NCI-H1048 (cell line): ENCODE measurements at places on chromosomes 16 and 17.

DNA sequence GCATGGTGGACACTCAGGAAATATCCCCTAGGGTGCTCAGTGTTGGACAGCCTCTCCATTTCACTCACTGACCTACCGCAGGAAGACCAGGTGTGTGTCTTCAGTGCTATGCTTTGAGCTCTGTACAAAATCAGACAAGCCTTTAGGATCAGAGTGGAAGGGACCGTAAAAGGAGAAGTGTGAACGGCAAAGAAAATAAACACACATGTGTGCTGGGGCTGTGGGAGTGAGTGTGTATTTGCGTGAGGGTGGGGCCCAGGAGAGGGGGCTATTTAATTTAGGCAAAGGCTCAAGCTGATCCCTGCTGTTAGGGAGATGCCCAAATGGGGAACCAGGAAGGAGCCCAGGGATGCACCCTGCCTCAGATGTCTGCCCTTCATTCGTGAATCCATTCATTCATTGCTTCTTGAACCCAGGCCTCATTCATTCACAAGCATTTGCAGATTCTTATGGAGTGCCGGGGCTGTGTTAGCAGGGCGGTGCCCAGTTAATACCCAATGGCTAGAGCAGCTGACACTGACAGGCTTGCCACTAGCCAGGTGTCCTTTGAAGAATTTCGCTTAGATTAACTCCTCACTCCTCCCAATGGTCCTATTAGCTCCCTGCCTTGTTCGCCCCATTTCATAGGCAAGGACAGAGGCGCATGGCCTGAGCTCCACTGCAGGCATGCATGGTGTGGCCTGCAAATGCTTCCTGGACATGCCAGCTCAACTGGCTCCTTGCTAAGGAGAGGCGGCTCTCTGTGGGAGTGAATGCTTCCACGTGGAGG is 296.7 kb upstream of the FOXF1 start:
- no peak for DNase-seq

DNA sequence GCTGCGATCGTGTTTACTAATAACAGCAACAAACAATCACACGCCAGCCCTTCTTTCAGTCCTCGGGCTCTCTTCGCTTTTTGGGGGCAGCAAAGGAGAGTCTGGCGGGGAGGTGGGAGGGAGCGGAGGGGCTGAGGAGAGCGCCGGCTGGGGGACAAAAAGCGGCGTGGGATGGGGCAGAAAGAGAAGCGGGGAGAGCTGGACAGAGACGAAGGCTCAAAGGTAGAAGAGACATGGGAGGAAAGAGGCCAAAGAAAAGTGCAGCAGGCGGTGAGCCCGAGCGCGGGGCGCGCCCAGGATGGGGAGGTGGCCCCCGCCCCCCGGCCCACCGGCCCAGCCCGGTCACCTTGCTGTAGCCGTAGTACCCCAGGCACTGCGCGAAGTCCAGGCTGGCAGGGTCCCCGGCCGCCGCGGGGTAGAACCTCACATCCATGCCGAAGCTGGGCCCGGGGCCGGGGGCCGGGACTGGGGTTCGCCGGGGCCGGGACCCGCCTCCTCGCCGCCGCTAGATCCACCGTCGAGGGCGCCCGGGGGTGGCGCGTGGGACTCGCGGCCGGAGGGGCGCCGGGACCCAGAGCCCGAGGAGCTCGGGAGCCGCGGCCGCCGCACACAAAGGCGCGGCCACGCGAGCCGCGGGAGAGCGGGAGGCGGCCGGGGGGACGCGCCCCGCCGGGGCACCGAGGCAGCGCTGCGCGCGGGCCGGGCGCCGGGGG is 496 bp downstream of the TOX3 start:
- no peak for DNase-seq

DNA sequence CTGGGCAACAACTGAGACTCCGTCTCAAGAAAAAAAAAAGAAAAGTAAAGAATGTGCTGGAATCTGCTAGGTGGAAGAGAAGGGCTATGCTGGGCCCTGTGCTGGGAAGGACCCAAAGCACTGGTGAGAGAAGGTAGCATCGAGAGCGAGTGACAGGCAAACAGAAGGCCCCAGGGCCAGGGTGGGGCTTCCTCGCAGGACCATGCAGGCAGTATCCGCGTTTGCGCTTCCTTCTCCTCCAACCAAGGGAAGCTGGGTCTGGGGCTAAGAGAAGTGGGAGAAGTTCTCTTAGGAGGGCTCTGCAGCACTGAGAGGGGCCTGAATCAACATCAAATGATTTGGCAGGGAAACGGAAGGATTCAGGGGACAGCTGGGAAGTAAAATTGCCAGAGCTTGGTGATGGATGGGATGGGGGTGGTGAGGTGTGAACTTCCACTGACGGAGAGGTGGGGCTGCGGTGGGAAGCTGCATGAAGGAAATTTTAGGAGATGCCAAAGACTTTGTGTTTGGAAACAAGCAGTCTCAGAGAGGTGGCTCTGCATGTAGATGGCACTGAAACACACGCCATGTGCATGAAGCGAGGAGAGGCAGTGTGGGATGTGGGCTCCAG is 5.2 kb upstream of the ECI1 start:
- DNase-seq = no peak

DNA sequence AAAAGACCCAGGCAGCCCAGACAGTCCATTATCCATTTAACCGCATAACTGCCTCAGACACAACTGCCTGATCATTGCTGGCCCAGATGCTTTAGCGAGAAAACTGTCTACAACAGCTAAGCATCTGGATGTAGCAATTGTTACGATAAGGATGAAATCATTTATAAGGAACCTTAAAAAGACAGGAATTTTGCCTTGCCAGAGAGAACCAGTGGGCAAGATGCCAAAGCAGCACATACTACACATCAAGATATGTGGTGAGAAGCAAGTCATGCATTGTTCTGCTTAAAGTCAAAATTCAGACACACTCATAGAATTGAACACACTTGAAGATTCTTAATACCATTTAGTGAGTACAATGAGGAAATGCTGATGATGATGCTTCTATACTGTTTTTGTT is 1525.3 kb downstream of the CDH8 start:
- DNase-seq = no peak

DNA sequence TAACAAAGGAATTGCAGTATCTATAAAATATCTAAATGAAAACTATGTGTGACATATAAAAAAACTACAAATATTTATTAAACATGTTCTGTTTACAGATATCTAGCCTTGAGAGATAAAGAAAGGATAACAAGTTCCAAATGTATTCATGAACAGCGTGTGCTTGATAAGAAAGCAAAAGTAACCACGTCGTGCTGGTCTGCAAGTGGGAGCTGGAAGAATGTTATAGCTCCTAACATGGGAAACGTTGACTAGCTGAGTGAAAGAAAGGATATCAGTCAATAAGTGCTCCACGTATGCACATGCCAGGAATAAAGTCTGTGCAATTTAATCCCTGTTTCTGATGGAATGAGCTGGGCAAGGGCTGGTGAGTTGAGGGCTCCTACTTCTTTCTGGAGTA is 71.2 kb upstream of the CDYL2 start:
- DNase-seq = no peak

- DNase-seq = no peak
Measured at GRCh38 chr16:88982286-88983084, 5.5 kb upstream of the CBFA2T3 start.

- DNase-seq = no peak
Measured at GRCh38 chr17:8016632-8017424, 14.4 kb downstream of the GUCY2D start.

DNA sequence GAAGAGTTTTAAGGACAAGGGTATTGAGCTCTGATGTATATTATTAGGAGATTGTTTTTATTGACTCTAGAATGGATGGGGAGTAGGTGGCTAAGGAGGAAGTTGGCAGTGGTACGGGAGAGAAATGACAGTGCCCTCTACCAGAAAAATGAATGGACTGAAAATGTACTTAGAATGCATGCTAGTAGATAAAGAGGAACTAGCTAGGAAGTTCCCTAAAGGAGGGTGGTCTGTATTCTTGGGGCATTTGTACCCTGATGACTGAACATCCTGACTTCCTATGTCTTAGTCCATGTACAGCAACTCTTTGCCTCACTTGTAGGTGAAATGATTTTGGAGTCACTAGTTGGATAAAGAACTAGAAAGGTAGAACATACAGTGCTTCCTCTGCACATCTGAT is 581.5 kb upstream of the RBFOX1 start:
- no peak for DNase-seq

GRCh38 chr16:2160915-2161551 is 5.5 kb downstream of the TRAF7 start:
- no peak for DNase-seq

DNA sequence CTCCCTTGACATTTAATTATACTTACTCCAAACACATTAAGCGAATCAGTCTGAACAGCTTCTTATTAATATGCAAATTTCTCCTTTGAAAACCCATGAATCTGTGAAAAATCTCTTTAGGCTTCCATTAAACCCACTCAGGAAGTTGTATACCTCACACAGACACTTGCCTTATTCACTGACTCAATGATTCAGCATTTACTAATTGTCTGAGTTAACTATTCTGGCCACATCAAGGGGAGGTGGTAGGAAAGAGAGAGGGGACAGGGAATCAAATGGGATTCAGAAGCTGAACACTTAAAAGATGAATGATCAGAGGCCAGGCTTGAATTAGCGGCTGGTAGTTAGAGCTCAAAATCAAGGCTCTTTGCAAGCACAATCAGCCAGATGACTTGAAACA is 70.0 kb downstream of the HS3ST3A1 start:
- DNase-seq = no peak

DNA sequence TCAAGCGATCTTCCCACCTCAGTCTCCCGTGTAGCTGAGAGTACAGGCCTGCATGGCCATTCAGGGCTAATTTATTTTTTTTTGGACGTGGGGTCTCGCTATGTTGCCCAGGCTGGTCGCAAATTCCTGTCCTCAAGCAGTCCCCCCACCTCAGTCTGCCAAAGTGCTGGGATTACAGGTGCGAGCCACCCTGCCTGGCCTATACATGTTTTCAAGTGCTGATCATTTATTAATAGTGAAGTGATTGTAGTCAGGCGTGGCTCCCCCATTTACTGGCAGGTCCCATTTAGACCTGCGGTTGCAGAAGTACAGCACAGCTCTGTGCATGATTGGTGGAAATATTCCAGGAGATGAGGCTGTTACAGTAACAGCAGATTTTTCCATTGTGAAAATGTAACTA is 8.4 kb downstream of the FOXK2 start:
- DNase-seq = no peak

GRCh38 chr16:5906351-5906750 is 808.8 kb upstream of the EEF2KMT start:
- DNase-seq = no peak

DNA sequence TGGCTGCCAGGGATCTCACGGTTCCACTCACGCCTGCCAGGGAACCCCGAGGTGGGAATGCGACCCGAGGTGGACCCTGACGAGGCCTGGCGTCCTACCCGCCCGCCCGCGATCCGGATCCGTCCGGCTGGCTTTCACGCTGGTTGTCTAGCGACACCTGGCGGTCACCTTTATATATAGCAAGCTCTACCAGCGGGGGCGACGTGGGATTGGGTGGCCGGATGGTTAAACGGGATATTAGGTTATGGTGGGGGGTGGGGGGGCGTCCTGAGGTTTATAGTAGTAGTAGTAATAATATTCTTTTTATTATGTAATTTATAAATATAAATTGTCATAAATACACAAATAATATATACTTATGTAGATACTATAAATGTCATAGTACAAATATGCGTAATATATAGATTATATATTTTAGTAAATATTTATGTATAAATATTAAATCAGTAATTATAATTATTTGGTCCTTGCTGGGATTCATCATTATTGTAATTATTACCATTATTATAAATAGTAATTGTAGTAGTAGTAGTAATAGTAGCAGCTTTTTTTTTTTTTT is 136.9 kb downstream of the KCNJ12 start:
- DNase-seq = peak; percentile 63

GRCh38 chr16:19001788-19002187 is 18.1 kb downstream of the TMC7 start:
- no peak for DNase-seq

DNA sequence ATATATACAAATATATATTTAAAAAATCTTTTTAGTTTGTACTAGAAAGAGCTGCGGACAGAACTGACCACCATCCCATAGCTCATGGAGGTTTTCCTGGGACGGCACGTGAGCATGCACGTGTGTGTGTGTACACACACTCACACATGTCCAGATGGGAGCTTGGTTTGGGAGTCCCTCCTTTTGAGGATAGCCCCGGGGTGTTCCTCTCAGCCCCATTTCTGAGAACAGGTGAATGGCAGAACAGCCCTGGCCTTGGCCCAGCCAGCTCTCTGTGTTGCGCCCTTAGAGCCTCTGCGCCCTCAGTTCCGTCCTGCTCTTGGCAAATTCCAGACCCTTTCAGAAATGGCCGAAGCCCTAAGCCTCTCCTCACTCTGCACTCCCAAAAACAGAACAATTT is 70.1 kb downstream of the AMFR start:
- DNase-seq = no peak

DNA sequence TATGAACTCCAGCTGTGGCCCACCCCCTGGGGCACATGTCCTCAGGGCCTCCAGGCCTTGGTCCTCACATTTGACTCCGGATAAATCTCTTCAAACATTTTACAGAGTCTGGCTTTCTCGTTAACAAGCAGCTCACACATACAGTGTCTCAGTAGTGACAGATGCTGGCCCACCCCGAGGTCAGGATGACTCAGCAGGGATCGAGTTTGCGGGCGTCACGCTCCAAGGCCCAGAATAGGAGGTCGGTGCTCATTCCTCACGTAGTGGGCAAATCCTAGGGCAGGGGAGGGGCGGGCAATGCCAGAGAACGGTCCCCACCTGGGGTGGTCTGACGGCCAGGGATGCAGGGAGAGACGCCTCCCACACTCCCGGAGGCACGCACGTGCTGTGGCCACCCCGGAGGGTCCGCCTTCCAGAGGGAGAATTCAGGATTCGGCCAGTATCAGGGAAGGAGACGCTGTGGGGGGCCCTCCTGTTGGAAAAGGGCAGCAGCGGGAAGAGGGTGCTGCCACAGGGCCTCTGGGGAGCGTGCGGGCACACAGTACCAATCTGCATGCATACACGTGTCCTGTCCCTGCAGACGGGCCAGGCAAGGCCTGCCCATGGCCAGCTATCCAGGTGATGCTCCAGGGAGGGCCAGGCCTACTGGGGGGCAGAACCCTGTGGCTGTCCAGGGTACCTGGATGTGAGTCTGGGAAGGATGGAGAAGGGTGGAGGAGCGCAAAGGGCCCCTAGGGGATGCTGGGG is 8.6 kb downstream of the SLC7A5 start:
- no peak for DNase-seq

DNA sequence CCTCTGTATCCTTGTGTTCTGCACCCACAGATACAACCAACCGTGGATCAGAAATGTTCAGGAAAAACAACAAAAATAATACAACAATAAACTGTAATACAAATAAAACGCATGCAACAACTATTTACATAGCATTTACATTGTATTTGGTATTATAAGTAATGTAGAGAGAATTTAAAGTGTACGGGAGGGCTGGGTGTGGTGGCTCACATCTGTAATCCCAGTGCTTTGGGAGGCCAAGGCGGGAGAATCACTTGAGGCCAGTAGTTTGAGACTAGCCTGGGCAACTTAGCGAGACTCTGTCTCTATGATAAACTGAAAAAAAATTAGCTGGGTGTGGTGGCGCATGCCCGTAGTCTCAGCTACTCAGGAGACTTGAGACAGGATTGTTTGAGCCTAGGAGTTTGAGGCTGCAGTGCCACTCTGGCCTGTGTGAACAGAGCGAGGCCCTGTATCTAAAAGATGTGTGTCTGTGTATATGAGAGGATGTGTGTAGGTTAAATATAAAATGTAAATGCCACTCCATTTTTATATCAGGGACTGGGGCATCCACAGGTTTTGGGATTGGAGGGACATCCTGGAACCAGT is 13.3 kb downstream of the SEC14L1 start:
- no peak for DNase-seq
